Neuronal stem cell (in vitro differentiated cells): ENCODE measurements at places on chromosomes 12 and 14.

GRCh38 chr14:95182379-95182778, 25.1 kb upstream of the DICER1 start:
- DNase-seq: no peak

DNA sequence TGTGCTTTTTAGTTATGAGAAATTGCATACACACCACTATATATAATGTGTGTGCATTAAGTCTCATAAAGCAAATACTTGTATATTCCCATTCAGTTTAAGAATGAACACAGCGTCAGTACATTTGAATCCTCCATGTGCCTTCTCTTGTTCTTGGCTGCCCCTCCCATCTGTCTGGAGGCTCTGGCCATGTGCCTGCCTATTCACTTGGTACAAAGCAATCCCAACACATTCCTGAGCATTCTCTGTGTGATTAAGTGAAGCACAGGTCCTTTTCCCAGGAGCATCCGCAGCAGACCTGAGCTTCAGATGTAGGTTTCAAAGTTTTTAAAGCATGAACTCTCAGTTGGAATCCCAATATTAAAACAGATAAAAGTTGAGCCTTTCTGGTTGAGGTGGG, 58.7 kb downstream of the POLR3B start:
- DNase-seq: peak; percentile 45

DNA sequence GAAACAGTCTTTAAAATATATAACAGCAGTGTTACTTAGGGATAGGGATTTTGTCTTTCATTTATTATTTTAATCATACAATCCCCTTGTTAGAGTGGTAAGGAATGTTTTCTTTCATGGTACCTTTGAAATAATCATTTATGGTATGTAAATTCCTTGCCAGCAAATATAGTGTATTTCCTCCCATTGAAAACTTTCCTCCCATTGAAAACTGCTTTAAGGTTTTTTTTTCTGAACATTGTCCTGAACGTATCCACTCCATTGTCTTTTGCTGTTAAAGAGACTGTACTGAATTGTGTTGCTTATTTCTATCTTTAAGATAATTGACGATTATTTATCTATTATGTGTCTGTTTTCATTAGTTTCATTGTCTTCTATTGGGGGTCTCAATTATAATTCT, 83.5 kb downstream of the PPHLN1 start:
- DNase-seq: no peak

DNA sequence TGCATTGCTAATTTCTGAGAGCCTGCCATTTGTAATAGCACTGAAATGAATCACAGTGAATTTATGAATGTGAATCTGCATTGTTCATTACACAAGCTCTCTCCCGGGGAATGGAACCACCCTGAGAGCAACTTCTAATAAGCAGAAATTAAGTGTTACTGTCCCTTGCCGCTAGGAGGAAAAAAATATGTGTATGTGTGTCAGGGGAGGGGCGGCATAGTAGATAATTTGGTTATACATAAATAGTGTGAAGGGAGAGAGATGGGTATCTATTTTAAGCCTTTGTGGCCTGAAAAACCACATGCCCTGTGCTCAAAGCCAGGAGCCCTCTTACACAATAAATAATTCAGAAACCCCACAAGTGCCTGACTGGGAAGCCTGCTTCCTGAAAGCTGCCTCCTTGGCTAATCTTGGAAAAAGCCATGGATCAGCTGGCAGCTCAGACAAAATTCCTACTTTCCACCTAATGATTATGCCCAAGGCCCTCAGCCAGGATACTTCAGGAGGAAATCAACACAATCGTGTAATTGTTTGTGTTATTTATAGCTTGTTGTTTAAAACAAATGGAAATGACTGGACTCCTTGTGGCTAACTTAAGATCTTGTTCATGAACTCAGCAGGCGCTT, 366.2 kb upstream of the KITLG start:
- no peak for DNase-seq

DNA sequence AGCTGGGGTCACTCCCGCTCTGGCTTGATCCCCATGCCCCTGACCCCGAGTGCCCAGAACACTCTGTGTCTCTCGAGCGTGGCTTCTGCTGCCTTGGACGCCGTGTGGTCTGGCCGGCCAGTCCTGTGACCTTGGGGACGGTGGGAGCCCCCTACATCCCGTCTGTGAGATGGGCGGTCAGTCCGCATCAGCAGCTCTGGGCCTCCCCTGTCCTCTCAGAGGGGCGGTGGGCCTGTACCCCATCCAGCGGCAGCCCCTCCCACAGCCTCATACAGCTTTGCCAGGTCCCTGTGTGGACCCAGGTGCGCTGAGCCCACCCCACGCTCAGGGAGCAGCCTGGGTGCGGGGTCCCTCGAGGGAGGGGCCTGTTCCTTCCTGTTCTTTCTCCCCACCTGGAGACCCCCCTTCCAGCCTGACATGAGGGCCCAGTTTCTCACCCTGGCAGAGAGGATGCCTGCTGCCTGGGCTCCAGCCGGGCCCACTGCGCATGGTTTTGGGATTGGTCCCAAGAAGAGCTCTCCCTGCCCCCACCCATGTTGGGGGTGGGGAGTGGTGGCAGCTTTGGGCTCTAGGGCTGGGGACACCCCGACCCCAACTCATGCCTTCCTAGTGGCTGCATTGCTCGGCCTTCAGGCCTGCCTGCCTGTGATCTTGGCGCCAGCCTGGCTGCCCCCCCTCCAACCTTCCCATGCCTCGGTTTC, 1.5 kb downstream of the MTA1 start:
- DNase-seq: no peak

DNA sequence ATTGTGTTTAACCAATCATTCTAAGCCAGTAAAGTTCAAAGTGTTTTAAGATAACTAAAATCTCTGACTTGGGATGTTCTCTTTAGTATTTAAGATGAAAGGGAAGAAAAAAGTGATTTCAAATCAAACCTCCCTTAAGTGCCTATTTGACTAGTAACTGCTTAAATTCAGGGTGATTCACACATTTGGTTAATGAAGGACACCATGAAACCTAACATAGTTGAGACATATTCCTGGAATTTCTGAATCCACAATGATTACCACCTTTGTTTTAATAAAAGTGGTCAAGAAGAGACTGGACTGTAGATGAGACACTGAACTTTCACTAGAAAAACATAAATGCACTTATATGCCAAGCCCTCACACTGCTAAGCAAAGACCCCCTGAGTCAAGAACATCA, 138.7 kb downstream of the MED13L start:
- DNase-seq: no peak

- no peak for DNase-seq
Observed at GRCh38 chr12:80565271-80565670, 121.2 kb downstream of the PTPRQ start.

DNA sequence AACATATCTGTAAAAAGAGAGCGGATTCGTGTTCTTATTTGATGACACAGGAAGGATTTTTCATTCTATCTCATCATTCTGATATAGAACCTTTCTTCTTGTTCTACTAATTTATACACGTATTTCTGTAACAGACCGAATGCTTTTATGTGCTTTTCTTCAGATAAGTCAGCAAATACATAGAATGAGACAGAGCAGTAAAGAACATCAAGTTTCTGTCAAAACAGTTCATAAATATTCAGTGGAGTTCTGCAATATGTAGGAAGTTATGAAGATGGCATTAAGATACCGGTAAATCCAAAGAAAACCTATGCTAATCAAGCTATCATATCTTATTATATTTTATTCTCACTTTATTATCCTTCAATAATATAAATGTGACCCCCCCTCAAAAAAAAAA, 280.6 kb downstream of the EGLN3 start:
- no peak for DNase-seq

GRCh38 chr12:65532162-65532561, 253.7 kb downstream of the MSRB3 start:
- DNase-seq: no peak

DNA sequence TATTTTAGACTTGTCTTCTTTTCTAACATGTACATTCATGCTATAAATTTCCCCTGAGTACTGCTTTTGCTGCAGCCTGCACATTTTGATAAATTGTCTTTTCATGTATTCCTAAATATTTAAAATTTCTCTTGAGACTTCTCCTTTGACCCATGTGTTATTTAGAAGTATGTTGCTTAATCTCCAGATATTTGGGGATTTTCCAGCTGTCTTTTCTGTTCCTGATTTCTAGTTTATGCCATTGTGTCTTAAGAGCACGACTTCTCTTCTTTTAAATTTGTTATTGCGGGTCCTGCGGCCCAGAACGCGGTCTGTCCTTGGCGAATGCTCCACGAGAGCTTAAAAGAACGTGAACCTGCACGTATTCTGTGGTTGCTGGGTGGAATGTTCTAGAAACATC, 136.4 kb downstream of the KIF26A start:
- no peak for DNase-seq

DNA sequence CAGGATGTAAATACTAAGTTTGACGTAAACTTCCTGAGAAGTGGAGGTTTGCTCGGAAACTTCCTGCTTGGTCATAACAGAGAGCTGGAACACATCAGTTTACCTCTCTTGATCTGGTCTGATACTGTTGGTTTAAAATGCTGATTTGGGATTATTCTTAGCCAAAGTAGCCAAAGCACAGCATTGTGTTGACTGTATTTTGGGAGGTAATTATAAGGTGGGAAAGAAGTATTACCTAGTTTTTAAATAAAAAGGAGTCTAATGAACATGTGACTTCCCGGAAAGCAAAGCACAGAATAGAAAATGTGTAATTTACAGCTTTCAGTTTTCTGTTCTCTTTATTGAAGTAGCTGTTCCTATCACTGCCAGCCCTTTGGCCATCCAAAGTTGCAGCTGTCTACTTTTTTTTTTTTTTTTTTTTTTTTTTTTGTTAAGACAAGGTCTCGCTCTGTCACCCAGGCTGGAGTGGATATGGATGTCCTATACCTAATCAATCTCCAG, 52.2 kb upstream of the SRP54 start:
- DNase-seq: no peak

DNA sequence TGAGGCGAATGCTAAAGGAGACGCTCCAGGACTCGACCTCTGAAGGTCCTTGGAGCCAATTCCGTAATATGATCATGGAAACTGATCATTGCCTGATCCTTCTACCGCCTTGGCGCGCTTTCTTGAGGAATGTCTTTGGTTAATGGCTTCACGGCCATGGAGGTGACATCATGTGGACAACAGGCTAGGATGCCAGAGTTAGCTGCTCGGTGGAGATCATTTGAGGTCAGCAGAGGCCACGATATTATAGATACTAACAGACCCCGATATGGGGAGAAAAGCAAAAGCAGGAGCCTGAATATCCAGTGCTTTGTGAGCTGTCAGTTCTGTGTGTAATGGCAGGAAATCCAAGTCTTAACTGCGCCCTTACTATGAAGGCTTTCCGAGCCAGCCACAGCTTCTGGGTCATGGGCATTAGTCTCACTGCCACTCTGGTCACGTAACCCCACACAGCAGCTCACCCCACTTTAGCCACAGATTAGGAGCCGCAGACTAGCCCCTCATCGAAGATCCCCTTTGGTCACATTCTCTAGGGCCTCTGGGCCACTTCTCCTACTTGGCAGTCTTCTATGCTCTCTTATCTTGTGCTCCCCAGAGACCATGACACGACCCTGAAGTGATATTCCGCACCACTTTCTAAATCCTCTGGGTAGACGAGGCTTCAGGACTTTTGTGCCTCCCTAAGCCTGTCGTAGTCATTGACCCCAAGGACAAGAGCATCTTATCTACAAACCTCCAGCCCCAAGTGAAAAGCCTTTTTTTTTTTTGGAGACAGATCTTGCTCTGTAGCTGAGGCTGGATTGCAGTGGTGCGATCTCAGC, 724 bp upstream of the CS start:
- DNase-seq: no peak

DNA sequence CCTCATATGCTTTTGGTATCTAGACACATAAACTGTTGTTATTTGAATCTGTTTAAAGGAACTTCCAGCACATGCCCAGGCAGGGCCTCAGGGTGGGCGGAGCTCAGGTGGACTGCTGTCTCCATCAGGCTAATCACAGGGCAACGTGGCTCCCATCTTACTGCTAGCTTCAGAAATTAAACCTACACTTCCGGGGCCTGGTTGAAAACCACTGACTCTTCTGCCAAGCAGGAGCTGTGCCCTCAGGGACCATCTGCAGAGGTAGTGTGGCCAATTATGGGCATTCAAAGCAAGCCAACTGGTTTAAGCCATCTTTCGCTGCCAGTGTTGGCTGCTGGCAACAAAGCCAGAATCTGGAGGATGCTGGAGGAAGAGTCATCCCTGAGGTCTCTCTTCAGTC, 97.5 kb downstream of the TMX1 start:
- no peak for DNase-seq

DNA sequence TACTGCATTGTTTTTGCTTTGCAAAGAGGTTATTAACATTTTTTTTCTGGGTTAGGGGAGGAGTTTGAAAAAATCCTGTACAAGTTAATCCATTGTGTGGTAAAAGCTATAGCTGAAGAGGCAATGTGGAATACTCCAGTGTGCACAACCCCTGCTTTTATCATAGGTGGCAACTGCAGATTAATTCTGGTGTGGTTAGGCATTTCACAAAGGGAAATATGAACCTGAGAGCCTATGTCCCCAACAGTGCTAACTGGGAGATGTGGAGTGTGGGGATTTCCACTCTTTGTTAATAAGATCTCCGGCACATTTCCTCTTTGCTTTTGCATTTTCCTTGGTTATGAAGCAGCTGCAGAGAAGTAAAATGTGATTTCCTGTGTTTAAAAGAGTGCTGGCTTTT, 33.6 kb downstream of the PRORP start:
- no peak for DNase-seq

- DNase-seq: no peak
Observed at GRCh38 chr12:24695657-24696329, 253.1 kb downstream of the BCAT1 start.

DNA sequence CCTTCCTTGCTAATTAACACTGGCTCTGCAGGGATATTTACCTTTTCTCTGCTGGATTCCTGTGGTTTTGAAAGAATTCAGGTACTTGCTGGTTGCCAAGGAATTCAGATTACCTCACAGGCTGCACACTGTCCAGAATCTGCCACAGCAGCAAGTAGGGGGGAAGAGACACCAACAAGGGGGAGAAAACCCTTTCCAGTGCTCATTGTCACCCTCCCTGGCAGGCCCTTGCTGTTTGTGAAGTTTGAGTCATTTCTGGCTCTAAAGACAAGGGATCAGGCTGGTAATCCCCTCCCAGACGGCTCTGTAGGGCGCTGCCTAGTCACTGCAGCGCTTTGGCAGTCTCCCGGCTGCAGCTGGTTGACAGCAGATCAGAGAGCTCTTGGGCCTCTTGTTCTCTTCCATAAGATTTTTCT, 50.8 kb downstream of the TTLL5 start:
- DNase-seq: peak; percentile 55

GRCh38 chr12:54605138-54605970, 16.9 kb upstream of the PPP1R1A start:
- no peak for DNase-seq

GRCh38 chr12:130672089-130672820, 43.8 kb downstream of the RIMBP2 start:
- no peak for DNase-seq

- no peak for DNase-seq
Observed at GRCh38 chr12:28869197-28869596, 279.9 kb upstream of the FAR2 start.

GRCh38 chr12:104662203-104662602, 205.5 kb downstream of the CHST11 start:
- DNase-seq: no peak

DNA sequence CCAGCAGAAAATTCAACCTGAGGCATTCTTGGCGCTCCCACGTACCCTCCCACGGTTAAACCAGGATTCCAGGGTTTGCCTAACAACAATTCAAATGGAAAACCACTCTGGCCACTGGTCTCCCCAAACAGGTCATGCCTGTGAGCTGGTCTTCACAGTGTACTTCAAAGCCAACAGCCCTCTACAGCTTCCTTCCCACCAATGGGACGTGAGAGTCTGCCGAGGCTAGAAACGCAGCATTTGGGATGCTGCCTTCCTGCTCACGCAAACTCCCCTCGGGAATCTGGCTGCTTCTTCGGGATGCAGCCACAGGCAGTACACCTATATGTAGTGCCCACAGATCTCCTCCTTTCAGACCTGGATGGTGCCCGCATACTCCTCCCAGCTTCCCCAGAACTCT, 149.1 kb downstream of the KLHL28 start:
- no peak for DNase-seq
